Liver (tissue), 10 donors: ENCODE measurements at places on chromosomes 1 and 21. TPM values are rescaled to one million over a fixed set of nuclear protein-coding genes. Genes with fewer than 3 reads are reported as not detected.

CFH gene
- 825 TPM for polyA plus RNA-seq

PLCH2 gene
- polyA plus RNA-seq = 1.3 TPM

SDC3 gene
- polyA plus RNA-seq = 19.2 TPM

KCNK1 gene
- polyA plus RNA-seq = 5.7 TPM

USP48 gene
- 7.8 TPM for polyA plus RNA-seq

UMODL1 gene
- polyA plus RNA-seq = not detected

KCNJ10 gene
- 0.53 TPM for polyA plus RNA-seq

WRAP73 gene
- polyA plus RNA-seq = 7.6 TPM

GBP5 gene
- 0.78 TPM for polyA plus RNA-seq

HUNK gene
- 0.17 TPM for polyA plus RNA-seq

BARHL2 gene
- not detected for polyA plus RNA-seq

BECN2 gene
- not detected for polyA plus RNA-seq

FAM20B gene
- 3.1 TPM for polyA plus RNA-seq

HSPA6 gene
- polyA plus RNA-seq = 0.44 TPM

PTCH2 gene
- 0.24 TPM for polyA plus RNA-seq

HTR1D gene
- not detected for polyA plus RNA-seq

MAGOH gene
- polyA plus RNA-seq = 21.2 TPM

ADGRL2 gene
- polyA plus RNA-seq = 21.1 TPM

GSTM1 gene
- 341 TPM for polyA plus RNA-seq

CD1B gene
- not detected for polyA plus RNA-seq

CYP2J2 gene
- polyA plus RNA-seq = 77.9 TPM

NVL gene
- 5.3 TPM for polyA plus RNA-seq

OR14K1 gene
- not detected for polyA plus RNA-seq

EDARADD gene
- 0.13 TPM for polyA plus RNA-seq

NR1I3 gene
- 128 TPM for polyA plus RNA-seq

IARS2 gene
- polyA plus RNA-seq = 43.8 TPM

UTS2 gene
- polyA plus RNA-seq = not detected

C1orf87 gene
- not detected for polyA plus RNA-seq

CALML6 gene
- 0.15 TPM for polyA plus RNA-seq

FOXO6 gene
- polyA plus RNA-seq = 0.02 TPM

PTPN14 gene
- 0.83 TPM for polyA plus RNA-seq

AMY1C gene
- polyA plus RNA-seq = not detected

SPATC1L gene
- polyA plus RNA-seq = 0.36 TPM

IFI44 gene
- polyA plus RNA-seq = 17.9 TPM

VAMP4 gene
- polyA plus RNA-seq = 4.0 TPM

RBP7 gene
- 7.5 TPM for polyA plus RNA-seq

SELL gene
- 1.5 TPM for polyA plus RNA-seq

KIF26B gene
- 0.17 TPM for polyA plus RNA-seq

DLGAP3 gene
- polyA plus RNA-seq = 0.08 TPM

C4BPA gene
- polyA plus RNA-seq = 896 TPM

OR2T3 gene
- not detected for polyA plus RNA-seq

KLF17 gene
- not detected for polyA plus RNA-seq

BLACAT1 gene
- polyA plus RNA-seq = not detected

CELF3 gene
- polyA plus RNA-seq = not detected

SPATA46 gene
- polyA plus RNA-seq = 0.17 TPM

IGSF21 gene
- 0.68 TPM for polyA plus RNA-seq

RHEX gene
- 0.15 TPM for polyA plus RNA-seq

LCE1D gene
- not detected for polyA plus RNA-seq

CFAP141 gene
- not detected for polyA plus RNA-seq
